ENCODE measurements at places on chromosomes 1 and 21.
A peak's percentile ranks its signal among the peaks of the same experiment; 100 is the strongest.

DNA sequence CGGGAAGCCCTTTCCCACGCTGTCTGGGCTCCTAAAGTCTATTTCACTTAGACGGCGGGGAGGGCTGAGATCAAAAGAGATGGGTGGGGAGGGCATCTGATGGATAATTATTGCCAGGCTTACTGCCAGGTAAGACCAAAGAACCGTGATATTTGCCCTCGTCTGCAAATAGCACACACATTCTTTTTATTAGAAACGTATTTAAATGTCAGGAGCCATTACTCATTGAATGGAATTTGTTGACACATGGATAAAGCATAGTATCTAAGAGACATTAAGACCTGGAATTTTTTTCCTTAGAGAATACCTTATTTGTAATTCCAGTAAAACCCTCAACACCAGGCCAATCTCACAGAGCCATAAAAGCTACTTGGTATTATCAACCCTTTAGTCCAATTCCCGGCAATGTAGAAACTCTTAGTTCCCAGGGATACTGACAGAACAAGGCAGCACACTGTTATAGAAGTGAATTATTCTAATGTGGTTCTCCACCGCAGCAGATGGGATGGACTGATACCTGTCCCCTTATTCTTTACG is 10.6 kb downstream of the URB1 start:
- DNase-seq: peak; percentile 77

- no peak for DNase-seq
These were observed 3.5 kb upstream of the PHC2 start for GRCh38 chr1:33434363-33434750.

GRCh38 chr1:153805042-153805745 is 30.0 kb downstream of the SLC27A3 start:
- no peak for DNase-seq

GRCh38 chr1:93692451-93692861 is 10.8 kb upstream of the BCAR3 start:
- no peak for DNase-seq

- no peak for DNase-seq
These were observed 67.4 kb upstream of the CASZ1 start for GRCh38 chr1:10863886-10864285.

- DNase-seq: no peak
These were observed 57.7 kb upstream of the ATP5PO start for GRCh38 chr21:33973268-33973667.

DNA sequence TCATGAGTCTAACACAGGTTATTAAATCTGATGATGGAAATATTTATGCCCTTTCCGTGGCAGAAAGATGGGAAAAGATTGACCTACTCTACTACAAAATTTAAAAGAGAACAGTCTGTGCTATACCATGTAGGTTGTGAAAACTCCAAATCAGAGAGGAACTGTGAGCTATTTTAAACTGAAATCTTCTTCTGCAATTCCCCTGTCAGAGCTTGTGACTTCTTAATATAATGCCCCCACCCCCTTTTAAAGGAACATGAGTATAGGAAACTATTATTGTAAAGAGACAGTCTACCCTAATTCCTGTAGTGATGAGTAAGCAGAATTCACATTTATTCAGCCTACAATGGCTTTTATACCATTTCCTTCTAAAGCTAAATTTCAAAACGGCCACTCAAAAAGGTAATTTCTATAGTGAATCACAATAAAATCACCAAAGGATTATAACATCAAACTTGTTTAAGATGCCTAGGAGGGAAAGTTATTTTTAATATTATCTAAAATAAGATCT is 11.7 kb downstream of the DSCAM start:
- no peak for DNase-seq

DNA sequence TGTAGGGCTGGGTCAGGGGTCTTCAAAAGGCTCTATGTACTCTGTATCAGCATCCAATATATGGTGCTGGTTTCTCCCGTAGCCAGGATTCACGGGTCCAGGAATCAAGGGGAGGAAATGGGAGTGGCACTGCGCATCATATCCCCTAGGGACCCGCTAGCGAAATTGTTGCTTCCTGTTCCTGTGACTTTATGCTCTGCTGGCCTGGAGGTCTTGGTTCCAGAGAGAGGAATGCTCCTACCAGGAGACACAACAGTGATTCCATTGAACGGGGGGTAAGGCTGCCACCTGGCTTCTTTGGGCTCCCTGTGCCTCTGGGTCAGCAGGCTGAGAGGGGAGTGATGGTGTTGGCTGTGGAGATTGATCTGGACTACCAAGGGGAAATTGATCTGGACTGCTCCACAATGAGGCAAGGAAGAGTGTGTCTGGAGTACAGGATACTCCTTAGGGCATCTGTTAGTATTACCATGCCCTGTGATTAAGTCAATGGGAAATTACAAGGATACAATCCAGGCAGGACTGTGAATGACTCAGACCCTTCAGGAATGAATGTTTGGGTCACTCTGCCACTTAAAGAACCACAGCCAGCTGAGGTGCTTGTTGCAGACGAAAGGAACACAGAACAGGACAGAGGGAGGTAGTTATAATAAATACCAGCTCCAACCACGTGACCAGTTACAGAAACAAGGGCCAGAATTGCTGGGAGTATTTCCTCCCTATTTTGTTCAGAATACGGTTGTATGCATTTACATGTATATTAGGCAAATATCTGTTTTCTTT is 10.2 kb downstream of the SPSB1 start:
- DNase-seq: no peak

GRCh38 chr1:77060000-77060399 is 159.2 kb downstream of the PIGK start:
- no peak for DNase-seq

DNA sequence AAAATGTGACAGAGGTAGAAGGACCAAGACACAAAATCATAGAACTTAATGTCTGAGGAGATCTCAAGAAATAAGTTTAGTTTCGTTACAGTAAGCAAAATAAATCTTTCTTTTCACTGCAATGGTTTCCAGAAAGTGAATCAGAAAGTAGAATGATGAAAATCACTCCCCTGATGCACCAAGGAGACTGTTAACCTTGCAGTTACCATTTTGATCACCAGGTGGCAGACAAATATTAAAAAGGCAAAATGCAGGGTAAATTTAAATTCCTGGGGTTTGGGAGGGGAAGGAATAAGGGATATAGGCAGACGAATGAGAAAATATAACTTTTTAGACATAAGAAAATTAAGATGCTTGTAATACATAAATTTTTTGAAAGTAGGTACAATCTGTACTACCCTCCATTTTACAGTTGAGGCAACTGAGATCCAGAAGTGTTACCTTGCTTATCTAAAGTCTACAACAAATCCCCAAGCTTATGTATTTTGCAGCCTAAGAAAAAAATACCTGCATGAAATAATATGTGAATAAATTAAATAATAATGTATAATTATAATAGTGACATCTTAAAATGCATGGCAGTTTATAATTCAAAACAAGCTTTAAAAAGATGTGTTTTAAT is 253.2 kb downstream of the CRB1 start:
- peak; percentile 32 for DNase-seq

- DNase-seq: no peak
These were observed 3.5 kb upstream of the IGSF8 start for GRCh38 chr1:160101717-160102522.

DNA sequence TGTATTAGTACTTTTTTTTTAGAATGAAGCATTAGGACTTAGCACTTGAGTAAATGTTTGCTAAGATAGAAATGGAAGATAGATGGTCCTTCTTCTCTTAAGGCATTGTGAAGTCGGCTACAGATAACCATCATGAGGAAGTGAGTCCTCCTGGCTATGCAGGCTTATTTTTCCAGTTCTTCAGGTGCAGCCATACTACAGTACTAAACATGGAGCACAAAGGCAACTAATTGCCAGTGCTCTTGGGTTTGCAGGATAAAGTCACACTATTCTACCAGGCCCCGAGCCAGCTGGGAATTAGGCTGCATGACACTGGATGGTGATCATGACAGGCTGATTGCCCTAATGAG is 197.3 kb upstream of the SGIP1 start:
- no peak for DNase-seq

GRCh38 chr1:24381256-24381655 is 32.3 kb downstream of the STPG1 start:
- DNase-seq: no peak

- peak; percentile 33 for DNase-seq
These were observed 442 bp upstream of the CSMD2 start for GRCh38 chr1:34165422-34165921.

DNA sequence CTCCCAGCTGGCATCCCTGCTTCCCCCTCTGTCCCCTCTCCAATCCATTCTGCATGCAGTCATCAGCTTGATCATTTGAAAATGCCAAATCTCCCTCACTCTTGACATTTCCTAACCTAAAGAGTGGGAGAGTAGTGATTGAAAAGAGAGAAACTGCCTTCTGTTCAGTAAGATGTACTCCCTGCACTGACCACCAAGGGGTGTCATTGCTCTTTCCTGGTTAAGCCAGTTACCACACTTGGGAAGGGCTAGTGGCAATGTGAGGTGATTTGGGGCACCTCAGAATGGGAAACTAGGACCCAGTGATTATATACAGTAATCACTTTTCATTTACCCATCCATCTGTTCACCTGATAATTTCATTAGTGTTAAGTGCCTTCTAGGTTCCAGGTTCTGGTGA is 6.9 kb upstream of the TMEM269 start:
- DNase-seq: peak; percentile 53

DNA sequence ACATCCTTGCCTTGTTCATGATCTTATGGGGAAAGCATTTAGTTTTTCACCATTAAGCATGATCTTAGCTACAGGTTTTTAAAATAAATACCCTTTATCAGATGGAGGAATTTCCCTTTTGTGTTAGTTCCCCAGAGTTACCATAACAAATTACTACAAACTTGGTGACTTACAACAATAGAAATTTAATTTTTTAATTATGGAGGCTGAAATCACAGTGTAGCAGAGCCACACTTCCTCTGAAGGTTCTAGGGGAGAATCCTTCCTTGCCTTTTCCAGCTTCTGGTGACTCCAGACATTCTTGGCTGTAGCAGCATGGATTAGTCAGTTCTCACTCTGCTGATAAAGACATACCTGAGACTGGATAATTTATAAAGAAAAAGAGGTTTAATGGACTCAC is 18.5 kb downstream of the MIGA1 start:
- no peak for DNase-seq

- no peak for DNase-seq
These were observed 5.9 kb downstream of the PHLDA3 start for GRCh38 chr1:201463071-201463552.

DNA sequence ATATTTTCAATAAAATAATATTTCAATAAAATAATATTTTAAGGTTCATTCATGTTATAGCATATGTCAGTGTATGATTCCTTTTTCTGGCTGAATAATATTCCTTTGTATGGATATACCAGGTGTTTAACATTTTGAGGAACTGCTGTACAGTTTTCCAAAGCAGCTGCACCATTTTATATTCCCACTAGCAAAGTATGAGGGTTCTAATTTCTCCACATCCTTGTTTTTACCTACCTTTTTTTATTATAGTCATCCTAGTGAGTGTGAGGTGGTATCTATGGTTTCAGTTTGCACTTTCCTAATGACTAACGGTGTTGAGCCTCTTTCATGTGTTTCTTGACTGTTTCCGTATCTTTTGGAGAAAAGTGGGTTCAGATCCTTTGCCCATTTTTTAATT is 5.2 kb downstream of the DEGS1 start:
- no peak for DNase-seq

DNA sequence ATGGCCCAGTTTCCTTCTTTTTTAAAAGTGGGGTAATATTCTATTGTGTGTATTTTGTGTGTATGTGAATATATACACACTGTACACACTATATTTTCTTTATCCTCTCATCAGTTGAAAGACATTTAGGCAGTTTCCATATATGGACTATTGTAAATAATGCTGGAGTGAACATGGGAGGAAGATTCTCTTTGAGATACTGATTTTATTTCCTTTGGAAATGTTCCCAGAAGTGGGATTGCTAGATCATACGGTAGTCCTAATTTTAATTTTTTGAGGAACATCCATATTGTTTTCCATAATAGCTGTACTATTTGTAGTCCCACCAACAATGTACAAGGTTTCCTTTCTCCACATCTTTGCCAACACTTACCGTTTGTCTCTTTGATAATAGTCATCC is 51.0 kb downstream of the F3 start:
- DNase-seq: no peak

DNA sequence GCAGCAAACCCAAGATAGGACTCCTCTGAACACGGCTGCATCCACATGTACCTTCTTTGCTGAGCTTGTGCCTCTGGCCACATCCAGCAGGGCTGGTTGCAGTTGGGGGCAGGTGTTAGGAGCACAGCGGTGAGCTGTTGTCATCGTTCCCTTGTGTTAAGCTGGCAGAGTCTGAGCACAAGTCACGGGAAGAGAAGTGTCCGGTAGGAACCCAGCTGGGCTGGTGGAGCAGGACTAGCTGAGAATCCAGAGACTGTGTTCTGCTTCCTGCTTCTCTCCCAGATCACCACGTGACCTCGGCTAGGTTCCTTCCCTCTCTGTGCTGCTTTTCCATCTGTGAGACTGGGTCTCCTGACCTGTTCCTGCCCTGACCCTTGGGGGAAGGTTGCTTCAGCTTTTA is 105.1 kb downstream of the PCBP3 start:
- DNase-seq: no peak

DNA sequence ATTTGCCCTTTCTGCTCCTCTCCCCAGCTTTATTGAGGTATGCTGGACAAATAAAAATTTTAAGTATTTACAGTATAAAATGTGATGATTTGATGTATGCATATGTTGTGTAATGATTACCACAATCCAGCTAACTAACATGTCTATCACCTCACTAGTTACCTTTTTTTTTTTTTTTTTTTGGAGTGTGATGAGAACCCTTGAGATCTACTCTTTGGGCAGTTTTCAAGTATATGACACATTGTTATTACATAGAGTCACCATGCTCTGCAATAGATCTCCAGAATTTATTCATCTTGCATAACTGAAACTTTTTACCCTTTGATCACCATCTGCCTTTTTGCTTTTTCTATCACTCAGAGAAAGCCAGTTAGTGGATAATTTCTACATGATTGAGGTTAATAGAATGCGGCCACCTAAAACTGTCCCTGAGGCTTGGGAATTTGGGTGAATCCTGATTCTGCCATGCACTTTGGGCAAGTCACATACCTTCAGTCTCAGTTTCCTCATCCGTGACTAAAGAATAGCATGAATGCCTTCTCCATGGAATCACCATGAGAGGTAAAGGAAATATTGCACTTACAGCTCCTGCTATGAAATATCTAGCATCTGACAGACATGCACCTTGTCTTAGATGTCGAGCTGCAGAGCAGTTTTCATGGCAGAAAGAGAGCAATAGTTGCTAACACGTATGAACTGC is 295.2 kb downstream of the DISC1 start:
- DNase-seq: no peak

DNA sequence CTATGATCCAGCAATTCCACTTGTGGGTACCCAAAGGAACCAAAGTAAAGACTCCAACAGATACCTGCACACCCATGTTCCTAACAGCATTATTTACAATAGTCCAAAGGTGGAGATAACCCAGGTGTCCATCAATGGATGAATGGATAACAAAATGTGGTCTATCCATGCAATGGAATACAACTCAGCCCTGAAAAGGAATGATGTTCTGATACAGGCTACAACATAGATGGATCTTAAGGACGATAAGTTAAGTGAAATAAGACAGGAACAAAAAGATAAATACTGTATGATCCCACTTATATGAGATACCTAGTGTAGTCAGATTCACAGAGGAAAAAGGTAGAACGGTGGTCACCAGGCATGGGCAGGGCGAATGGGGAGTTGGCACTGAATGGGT is 69.7 kb downstream of the GNG4 start:
- no peak for DNase-seq
